ENCODE measurements at places on chromosomes 1 and 21.

- no peak for DNase-seq
These were observed 11.8 kb downstream of the TPM3 start for GRCh38 chr1:154179946-154180687.

DNA sequence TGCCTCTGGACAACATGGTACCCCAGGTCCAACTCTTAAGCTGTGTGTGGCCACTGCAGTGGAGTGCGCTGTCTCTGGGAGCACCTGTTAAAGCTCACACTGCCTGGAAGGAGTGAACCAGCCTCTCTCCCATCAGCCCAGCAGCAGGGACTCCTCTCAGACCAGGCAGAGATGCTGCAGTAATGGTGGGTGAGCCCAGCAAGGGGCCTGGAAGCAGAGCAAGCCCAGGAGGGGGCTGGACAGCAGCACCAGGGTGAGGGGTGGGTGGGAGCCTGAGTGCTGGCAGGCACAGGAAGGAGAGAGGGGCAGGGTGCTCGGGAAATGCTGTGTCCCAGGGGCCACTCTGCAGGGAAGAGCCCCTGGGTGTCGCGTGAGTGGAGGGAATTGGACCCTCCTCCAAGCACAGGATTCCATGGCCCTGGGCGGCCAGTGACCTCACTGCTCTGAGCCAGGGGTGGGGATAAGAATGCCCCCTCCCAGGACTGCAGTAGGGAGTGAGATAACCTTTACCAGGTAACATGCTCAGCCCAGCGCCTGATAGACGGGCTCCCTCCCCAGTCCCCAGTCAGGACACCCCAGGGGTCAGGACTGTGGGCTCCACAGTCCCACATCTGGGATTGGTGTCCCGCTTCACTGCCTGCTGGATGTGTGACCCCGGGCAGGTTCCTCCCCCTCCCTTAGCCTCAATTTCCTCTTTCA lies 313.1 kb downstream of the MATN1 start:
- DNase-seq: no peak

DNA sequence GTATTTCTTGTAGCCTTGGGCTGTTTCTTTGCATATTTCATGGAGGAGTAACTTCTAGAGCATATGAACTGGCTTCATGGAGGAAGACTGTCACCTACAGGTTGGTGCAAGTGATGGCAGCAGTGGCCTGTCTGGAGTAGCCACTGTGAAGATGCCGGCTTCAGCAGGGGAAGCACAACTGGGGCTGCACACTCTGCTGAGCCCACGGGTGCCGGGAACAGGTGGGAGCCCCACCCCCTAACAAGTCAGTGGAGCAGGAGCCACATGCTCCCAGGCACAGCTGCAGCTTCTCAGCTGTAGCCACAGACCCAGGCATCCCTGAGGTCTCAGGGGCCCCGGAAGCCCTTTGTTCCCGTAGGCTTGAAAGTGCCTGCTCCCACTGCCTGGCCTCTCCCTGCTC lies 43.2 kb upstream of the C1orf185 start:
- no peak for DNase-seq

- no peak for DNase-seq
These were observed 125.3 kb downstream of the LTN1 start for GRCh38 chr21:28867401-28867800.

GRCh38 chr1:37028981-37029617 lies 5.2 kb downstream of the GRIK3 start:
- no peak for DNase-seq

DNA sequence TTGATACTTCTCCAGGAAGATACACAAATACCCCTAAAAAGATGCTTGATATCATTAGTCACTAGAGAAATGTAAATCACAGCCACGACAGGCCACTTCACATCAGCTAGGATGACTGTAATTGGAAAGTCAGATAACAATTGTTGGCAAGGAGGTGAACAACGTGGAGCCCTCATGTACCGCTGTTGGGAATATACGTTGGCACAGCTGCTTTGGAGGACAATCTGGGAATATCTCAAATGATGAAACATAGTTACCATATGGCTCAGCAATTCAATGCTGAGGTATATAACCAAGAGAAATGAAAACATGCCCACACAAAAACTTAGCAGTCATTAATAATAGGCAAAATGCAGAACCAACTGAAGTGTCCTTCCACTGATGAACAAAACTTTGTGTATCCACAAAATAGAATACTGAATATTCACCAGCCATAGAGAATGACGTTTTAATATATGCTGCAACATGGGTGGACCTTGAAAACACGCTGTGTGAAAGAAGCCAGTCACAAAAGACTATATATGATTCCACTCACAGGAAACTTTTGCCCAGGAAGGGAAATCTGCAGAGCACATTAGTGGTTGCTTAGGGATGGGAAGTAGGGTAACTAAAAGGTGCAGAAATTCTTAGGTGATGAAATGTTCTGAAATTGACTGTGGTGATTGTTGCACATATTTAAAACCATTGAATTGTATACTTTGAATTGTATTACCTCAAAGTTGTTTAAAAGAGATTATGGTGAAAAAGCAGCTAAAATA lies 95.4 kb downstream of the AHCTF1 start:
- no peak for DNase-seq

- no peak for DNase-seq
These were observed 30.7 kb downstream of the ADAM30 start for GRCh38 chr1:119865627-119866026.

DNA sequence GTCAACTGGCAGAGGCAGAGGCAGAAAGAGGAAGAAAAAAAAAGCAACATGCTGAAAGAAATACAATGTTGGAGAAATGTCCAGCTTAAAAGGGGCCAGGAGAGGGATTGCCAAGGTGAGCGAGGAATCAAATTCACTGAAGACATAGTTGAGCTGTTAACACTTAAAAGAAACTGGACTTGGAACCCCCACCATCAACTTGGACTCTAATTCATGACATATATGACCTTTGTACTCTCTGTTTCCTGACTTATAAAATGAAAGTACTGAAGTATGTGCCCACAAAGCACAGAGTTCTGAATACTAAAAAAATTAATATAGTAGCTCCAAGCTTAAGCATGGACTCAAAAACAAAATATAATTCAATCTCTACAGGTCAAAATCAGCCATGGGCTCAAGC lies 16.1 kb downstream of the PRR9 start:
- no peak for DNase-seq

- no peak for DNase-seq
These were observed 4.4 kb downstream of the MORN1 start for GRCh38 chr1:2386636-2387611.

DNA sequence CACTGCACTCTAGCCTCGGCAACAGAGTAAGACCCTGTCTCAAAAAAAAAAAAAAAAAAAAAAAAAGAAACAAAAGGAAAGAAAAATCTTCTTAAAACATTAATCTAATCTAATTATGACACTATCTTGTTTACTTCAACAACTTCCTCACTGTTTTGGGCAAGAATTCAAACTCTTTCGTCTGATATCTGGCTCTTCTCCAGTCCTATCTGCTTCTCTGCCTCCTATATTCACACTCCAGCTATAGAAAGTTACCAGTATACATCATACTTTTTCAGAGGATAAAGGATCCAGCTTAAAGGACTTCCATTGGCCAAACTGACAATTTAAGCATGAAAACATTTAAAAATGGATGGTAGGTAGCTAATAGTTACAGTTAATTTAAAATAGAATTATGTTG lies 47.3 kb downstream of the EIF2B3 start:
- no peak for DNase-seq

DNA sequence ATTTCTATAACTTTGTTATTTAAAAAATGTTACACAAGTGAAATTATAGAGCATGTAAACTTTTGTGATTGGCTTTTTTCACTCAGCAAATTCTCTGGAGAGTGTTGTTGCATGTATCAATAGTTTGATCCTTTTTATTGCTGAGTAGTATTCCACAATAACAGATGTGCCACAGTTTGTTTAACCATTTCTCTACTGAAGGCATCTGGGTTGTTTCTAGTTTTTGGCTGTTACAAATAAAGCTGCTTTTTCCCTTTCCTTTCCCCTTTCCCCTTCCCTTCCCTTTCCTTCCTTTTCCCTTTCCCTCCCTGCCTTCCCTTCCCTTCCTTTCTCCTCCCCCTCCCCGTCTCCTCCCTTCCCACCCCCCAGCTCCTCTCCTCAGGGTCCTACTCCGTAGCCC lies 15.9 kb downstream of the TUFT1 start:
- DNase-seq: no peak

GRCh38 chr21:42970946-42971653 lies 3.3 kb upstream of the PKNOX1 start:
- no peak for DNase-seq

- no peak for DNase-seq
These were observed 25.2 kb upstream of the RCAN1 start for GRCh38 chr21:34639882-34640788.

GRCh38 chr21:32364796-32365195 lies 28.0 kb downstream of the URB1 start:
- no peak for DNase-seq

GRCh38 chr1:15261155-15262002 lies 14.4 kb downstream of the FHAD1 start:
- no peak for DNase-seq

- DNase-seq: no peak
These were observed 693 bp downstream of the SRSF10 start for GRCh38 chr1:23979387-23979880.

DNA sequence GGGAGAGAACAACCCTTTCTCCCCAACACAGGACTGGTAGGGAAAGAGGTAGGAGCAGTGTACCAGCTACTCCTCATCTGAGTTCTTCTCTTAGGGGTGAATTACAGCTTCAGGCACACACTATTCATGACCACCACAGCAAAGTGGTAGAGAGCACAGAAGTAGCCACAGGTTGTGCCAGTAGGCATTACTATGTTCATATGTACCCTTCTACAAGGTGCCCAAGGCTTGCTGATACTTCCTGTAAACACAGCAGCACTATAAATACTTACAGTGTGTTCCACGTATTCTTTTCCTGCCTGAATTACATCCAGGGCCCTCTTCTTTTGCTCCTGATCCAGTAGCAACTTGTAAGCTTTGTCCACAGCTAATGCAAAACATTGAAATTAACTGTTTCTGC lies 23.1 kb downstream of the DNAJC8 start:
- DNase-seq: no peak

DNA sequence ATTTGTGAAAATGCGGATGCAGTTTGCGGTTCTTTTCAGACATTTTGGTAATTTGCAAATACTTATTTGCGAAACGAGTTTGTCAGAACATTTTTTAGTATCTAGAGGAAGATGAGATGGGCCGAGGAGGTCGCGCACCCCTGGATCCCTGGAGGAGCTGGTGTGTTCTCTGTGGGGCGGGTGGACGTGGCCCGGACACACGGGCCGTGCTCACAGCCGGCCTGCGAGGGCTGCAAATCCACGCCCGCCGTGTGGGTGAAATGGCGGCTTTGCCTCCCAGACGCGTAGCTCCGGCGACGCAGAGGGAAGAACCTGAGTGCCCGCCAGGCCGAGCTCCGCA lies 9.3 kb upstream of the TTLL10 start:
- DNase-seq: no peak

DNA sequence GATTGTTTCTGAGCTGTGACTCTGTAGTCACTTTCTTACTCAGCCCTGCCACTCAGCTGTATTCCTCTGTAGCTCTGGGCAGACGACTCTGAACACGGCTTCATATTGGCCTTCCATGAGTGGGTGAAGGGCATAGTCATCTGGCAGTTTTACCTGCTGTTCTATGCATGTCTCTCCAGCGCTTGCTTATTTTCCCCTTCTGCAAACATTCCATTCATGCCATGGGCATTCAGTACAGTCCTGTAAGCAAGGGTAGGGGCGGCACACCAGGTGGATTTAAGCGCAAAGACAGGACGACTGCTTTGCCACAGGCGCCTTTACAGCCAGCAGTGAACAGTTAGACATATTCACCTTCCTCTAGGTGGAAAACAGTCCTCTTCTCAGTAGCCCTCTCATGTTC lies 4.4 kb upstream of the WDR26 start:
- no peak for DNase-seq

DNA sequence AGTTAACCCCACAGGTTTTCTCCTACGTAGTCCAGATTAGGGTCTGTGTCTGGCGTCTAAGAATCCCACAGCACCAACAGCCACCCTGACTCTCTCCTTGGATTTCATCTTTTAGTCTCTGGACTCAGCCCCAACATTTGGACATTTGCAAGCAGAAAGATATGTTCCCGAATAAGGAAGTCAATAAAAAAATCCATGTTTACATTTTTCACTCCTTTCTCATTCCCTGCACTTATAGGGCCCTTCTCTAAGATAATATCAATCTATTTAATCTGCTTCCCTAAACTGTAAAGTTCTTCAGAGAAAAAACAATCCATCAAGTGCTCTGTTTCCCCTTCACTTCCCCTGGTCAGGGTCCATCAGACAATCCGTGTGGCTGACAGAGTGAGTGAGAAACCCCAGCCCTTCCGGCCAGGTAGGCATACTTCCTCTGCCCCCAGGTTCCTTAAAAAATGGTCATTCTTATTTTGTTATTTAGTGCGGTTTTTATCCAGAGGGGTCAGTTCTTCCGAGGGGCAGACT lies 105.9 kb upstream of the CDC42BPA start:
- DNase-seq: no peak
